NCI-H1092 (cell line): ENCODE measurements at places on chromosomes 11 and 22.
A peak's percentile ranks its signal among the peaks of the same experiment; 100 is the strongest.

GRCh38 chr22:17269607-17270261 lies 50.5 kb upstream of the ADA2 start:
- DNase-seq, result no peak

- no peak for DNase-seq
These were observed 63.4 kb downstream of the MYO7A start for GRCh38 chr11:77191429-77191822.

DNA sequence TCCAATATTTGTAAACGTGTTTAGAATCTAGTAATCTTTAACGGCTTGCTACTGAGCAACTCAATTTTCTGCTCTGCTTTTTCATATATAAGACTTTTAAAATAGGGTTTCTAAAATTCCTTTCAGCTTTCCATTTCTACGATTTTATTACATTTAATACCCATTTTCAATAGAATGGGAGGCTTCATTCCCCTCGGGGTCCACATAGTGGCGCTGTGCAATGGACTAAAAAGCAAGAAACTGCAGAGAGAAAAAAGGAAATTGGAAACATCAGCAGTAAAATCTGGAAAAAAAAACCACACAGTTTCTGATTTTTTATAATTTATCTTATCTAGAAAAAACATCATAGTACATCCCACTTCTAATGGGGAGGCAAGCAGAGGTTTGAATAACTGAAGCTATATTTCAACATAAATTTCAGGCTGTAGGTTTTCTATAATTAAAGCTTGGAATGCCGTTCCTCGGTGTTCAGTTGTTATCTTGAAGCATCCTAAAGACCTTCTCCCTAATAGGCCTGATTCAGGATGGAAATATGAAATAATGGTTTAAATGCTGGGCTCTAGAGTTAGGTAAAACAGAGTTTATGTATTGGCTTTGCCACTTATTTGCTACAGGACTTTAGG lies 18.7 kb upstream of the JHY start:
- DNase-seq, result peak; percentile 24

DNA sequence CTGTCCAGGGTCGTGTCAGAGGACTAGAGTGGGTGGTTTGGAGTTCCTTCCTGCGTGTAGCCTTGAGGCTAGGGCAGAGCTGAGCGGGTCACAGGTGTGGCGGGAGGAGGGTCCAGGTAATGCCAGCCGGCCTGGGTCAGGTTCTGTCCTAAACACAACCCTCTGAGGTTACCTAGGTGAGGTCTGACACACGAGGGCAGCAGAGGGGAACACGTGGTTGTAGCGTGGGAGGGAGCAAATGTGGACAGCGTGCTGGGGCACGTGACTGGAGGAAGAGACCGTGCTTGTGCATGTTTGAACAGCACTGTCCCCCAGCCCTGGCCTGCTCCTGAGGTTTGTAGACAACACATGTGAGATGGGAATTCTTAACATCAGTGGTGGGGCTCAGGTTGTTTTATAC lies 13.1 kb downstream of the MOV10L1 start:
- no peak for DNase-seq

DNA sequence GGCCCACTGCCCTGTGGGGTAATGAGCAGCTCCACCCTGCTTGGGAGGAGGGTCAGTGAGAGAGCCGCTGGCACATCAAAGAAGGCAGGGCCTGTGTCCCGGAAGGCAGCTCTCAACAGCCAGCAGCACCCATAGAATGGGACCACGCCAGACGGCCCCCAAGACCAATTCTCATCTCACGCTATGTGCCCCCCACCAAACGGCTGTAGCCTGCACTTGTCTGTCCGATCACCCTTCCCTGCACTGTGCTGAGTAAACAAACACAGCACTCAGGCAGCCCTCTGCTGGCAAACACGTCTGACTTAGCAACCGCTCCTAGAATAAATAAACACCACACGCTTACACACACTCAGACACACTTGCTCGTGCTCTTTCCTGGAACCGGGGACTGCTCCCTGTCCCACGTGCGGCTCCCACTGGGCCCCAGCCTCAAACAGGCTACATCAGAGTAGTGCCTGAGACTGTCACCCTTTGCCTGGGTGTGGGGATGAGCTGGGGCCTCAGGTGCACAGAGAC lies 53.2 kb upstream of the CDON start:
- peak; percentile 94 for DNase-seq

- no peak for DNase-seq
These were observed 104.4 kb downstream of the MICAL2 start for GRCh38 chr11:12214751-12215150.

DNA sequence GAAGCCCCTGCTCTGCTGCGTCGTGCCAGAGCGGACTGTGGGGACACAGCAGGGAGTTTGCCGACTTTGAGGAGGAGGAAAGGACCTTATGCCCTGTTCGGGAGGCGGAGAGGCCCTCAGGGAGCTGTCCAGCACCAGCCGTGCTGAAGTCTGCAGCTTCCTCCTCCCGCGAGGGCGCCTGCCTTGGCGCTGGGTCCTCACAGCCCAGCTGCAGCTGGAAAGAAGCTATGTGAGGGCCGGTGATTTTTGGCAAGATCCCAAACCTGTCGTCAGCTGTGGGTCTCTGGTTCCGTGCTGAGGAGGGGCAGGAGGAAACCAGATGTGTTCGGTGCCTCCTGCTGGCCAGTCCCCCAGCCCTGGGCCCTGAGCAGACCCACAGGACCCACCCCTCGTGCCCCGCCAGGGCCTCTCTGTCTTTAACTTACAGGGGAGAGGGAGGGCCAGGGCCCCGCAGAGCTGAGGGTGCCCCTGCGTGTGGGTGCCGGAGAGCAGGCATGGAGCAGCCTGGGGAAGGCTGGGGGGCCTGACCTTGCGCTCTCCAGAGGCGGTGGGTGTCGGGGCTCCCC lies 12.0 kb downstream of the BRSK2 start:
- DNase-seq, result peak; percentile 42

DNA sequence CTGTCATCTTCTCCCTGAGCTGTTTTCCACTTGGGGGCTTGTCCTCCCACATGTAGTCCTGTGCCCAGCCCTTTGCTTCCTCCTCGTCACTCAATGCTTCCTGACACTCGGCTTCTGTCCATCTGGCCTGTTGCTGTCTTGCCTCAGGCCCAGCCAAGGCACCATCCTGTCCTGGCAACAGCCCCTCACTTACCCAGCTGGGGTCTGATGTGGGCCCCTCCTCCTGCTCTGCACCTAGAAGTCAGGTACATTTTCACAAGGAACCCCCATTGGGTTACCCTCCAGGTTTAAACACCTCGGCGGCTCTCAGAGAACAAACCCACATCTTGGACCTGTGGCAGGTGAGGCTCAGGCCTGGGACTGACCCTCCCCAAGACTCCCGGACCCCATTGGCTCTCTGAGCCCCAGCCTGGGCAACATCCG lies 784.8 kb downstream of the TBC1D22A start:
- no peak for DNase-seq
